ENCODE measurements at places on chromosomes 7 and 10. TPM values are rescaled to one million over a fixed set of nuclear protein-coding genes. Genes with fewer than 3 reads are reported as not detected.
A peak's percentile ranks its signal among the peaks of the same experiment; 100 is the strongest.

DNA sequence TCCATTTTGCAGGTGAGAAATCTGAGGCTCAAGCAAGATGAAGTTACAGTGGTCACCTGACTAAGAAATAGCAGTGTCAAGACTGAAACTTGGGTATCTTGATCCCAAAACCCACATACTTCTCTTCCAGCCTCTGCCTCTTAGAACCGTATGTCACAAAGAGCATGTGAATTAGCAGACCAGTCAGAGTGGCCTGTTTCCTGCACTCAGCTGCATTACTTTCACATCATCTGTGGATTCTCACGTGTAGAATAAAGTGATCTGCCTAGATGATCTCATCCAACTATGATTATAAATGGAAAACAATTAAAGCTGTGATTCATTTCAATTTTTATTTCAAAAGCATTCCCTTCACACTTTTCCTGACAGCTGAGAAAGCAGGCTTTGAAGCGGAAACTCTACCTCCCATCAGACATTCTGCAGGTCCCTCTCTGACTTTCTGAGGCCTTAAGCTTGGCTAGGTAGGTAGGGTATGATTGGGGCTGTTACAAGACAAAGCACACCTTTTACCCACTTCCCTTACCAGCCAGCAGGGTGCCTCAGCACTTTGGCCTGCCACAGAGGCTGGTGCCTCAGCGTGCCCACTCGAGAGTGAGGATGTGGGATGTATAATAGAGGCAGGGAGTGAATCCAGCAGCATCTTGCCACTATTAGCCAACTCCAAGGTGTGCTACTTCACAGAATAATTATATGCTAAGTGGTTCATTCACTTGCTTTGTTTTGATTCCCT, 70.2 kb upstream of the PDE1C start:
- DNase-seq, result no peak
- H3K4me1 ChIP-seq, result no peaks in the 10 kb centered on the region
- H3K4me3 ChIP-seq, result no peak overlapping the region
- no peak overlapping the region for H3K27ac ChIP-seq
- no peaks in the 10 kb centered on the region for H3K36me3 ChIP-seq
- H3K27me3 ChIP-seq, result no peaks in the 10 kb centered on the region

GRCh38 chr7:80312139-80312661, 177.6 kb downstream of the GNAI1 start:
- H3K36me3 ChIP-seq, result no peaks in the 10 kb centered on the region
- no peak overlapping the region for H3K27ac ChIP-seq
- H3K27me3 ChIP-seq, result no peaks in the 10 kb centered on the region
- no peak overlapping the region for H3K4me3 ChIP-seq

GRCh38 chr7:10804770-10805169, 168.9 kb upstream of the PHF14 start:
- H3K36me3 ChIP-seq, result no peaks in the 10 kb centered on the region
- no peaks in the 10 kb centered on the region for H3K27me3 ChIP-seq
- DNase-seq, result no peak

The PLOD3 gene
- 37.1 TPM for total RNA-seq

The TLX1 gene
- total RNA-seq, result not detected

The TCERG1L gene
- total RNA-seq, result not detected

- peaks cover 51% of the 10 kb centered on the region for H3K4me1 ChIP-seq
- peaks cover 7% of the 10 kb centered on the region for H3K36me3 ChIP-seq
- no peak overlapping the region for H3K27ac ChIP-seq
- DNase-seq, result peak; percentile 26
- no peak overlapping the region for H3K4me3 ChIP-seq
Measured at GRCh38 chr10:50503661-50504320, 120.0 kb downstream of the SGMS1 start.

DNA sequence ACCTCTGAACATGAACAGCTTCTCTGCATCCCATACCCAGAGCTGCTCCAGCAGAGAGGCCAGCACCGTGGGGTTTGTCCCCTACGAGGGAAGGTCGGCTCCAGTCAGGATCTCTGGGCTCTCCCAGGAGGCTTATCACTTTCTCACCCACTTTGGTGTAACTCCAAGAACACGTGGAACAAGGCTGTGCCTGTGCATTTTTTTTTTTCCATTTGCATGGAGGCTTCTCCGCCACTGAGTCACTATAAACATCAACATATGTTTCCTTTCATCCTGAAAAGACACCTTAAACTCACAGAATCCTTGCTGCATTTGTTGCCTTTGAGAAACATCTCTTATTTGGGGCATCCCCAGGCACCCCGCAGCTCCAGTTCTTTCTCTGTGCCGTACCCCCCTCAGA, 29.4 kb upstream of the ECHDC3 start:
- no peak overlapping the region for H3K27ac ChIP-seq
- peaks cover 48% of the 10 kb centered on the region for H3K27me3 ChIP-seq
- no peak for DNase-seq
- H3K36me3 ChIP-seq, result no peaks in the 10 kb centered on the region
- peaks cover 12% of the 10 kb centered on the region for H3K4me1 ChIP-seq
- no peak overlapping the region for H3K4me3 ChIP-seq
